ENCODE measurements at places on chromosomes 2 and 18.

DNA sequence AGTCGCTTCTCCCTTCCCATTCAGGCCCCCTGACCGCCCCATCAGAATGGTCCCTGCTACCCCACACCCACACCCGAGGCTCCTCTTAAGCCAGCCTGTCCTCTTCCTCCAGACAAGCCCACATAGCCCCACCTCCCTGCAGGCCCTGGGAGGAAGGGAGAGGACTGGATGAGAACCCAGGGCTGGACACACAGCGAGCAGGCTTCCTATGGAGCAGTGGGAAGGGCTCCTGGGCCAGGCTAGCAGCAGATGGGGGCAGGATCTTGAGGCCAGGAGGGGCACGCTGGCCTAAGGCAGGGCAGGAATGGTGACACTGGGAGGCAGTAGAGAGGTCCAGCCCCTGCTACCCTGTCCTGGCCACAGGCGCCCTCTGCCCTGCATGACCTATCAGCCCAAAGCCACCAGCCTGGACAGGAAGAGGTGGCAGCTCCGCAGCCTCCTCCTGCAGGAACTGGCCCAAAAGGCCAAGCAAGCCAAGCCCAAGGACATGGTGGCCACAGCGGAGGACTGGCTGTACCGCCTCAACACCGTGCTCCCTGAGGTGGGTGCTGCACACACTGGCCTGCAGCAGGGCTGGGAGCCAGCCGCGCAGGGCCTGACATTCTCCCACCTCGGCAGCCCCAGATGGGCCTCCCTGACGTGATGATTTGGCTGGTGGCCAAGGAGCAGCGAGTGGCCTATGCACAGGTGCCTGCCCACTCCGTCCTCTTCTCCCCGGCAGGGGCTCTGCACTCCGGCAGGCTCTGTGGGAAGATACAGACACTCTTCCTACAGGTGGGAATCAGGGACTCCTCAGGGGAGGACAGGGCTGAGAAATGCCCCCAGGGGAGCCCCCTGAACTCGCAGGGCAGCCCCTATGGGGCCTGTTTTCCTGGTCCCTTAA is 43.3 kb downstream of the FER1L5 start:
- no peak for DNase-seq

DNA sequence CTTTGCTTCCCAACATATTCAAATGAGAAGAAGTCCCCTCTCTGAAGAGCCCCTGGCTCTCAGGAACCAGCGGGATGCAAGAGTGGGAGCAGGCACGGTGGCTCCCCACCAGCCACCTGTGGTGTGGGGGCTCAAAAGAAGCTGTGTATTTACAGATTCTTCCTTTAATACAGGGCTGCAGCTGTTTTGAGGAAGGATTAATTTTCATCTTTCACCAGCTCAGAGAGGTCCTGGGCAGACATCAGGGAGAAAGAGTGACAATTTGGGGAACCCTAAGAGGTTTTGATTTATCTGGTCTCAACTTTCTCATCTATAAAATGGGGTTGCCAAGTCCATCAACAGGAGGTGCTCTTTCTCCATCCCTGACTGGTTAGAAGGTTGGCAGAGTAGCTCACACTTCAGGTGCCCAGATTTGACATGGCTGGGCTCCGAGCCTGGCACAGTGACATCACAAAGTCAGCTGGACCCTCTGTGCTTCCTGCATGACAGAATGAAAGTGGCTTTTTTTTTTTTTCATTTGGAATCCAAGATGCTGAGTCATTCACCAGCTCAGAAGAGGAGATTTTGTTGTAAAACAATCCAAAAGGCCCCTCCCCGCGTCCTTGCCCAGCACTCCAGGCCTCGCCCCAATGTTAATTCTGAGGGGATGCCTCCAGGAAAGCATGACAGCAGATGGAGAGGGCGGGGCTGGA is 15.5 kb upstream of the SIX2 start:
- DNase-seq = no peak

DNA sequence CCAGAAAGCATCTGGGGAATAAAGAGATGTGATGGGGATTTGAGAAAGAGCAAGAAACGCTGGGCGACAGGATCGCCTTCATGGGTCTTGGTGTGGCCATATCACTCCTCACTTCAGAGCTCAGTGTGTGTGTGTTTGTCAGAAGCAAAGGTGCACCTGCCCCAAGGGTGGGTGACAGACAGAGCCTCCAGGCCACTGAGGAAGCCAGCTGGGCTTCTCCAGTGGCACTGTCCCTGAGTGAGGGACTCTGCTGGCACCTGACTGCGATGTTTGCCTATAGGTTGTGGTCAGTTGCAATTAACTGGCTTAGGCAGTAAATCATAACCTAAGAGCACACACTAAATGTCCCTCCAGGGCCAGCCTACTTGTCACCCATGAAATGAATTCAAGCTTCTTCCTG is 23.5 kb upstream of the GNAL start:
- DNase-seq = no peak

DNA sequence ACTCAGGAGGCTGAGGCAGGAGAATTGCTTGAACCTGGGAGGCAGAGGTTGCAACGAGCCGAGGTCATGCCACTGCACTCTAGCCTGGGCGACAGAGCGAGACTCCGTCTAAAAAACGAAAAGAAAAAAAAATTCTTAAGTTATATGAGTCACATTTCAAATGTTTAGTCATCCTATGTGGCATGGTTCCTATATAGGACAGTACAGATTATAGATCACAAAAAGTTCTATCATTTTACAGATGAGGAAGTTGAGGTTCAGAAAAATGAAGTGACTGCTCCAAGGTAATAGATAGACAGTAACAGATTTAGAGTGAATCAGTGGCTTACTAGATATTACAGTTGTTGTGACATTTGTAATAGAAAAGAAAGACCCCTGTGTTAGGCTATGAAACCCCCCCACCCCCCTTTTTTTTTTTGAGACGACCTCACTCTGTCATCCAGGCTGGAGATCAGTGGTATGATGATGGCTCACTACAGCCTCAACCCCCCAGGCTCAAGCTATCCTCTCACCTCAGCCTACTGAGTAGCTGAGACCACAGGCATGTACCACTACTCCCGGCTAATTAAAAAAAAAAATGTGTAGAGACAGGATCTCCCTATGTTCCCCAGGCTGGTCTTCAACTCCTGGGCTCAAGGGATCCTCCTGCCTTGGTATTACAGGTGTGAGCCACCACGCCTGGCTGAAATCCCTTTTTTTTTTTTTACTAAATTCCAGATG is 22.7 kb downstream of the PTPN4 start:
- DNase-seq = no peak

- no peak for DNase-seq
Measured at GRCh38 chr2:64354857-64355680, 98.9 kb upstream of the LGALSL start.

- DNase-seq = no peak
Measured at GRCh38 chr2:86632672-86633071, 9.0 kb upstream of the RNF103 start.

DNA sequence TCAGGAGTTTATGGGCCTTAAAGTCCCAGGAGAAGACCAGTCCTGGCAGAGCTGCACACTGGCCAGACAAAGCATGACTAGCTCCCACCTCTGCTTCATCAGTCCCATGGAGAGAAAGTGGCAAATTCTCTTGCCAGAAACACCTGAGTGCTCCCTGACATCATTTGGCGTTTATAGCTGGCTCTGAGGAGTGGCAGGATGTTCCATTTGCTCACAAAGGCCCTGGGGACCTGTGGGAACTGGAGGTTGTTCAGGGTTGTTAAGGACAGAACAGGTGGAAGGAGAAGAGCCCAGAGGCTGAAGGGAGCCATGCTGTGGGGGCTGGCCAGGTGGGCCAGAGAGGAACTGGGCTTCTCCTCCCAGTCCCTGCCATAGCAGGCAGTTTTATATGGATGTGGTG is 56.1 kb downstream of the RPL37A start:
- no peak for DNase-seq

DNA sequence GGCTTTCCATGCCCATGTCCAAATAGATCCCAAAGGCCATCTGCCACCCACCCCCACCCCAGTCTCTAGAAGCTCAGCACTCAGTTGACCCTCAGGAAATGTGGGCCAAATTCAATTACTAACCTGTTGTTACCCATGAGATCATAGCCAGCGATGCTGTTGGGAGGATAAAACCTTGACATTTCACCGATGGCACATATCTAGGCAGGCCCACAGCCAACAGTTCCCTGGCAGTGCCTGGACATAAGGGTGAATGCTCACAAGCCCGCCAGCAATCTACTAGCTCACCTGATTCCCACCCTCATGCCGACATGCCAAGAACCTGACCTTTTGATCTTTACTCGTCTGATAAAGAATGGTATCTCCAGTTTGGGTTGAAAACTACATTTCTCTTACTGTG is 11.8 kb upstream of the ACOXL start:
- DNase-seq = no peak

DNA sequence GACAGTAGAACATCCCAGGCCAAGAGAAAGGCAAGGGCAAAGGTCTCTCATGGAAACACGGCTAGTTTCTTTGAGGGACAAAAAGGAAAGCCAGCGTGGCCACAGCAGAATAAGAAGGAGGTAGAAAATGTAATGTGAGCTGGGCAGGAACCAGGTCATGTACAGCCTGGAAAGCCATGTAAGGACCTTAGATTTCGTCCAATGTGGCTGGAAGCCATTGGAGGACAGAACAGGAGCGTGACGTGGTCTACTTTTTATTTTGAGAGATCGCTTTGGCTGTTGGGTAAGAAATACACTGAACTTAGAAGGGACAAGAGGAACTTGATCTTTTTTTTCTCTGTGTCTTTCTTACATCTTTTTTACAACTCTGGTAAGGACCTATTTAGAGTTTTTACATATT is 57.8 kb upstream of the ANKRD44 start:
- no peak for DNase-seq

- no peak for DNase-seq
Measured at GRCh38 chr18:27109451-27109850, 75.7 kb downstream of the CHST9 start.

DNA sequence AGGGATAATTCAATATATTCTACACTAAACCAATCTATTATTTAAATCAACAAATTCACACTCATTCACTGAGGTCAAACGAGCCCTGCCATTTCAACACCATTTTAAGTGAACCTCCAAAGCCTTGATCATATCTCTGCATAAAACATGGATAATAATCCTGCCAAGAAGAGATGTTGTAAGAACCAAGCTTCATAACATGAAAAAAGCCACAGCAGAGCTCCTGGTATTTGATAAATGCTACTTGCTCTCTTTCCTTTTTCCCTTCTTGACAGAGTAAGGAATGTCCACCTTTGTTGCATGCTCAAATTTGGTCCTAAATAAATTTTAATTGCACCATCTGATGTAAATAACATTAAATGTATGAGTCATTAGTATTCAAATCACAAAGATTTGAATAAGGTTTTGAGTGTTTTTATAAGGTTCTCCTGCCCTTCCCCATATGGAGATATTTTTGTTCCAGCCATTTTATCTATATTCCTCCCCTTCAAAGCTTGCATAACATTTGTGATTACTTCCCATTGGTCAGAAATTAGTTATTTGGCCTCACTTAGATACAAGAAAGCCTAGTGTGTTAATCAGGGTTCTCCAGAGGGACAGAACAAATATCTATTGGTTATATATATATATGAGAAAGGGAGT is 318.8 kb downstream of the RND3 start:
- DNase-seq = no peak

DNA sequence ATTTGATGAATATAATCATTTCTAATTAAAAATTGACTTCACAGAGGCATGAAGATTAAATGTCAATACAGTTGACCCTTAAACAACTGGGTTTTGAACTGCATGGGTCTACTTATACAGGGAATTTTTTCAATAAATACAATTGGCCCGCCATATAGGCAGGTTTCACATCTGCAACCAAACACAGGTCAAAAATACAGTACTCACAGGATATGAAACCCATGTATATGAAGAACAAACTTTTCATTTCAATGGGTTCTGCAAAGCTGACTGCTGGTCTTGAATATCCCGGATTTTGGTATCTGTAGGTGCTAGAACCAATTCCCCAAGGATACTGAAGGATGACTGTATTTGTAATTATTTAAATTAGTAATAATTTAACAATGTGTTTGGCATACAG is 555.6 kb downstream of the EPHA4 start:
- DNase-seq = no peak

GRCh38 chr2:109344270-109344805 is 215.3 kb downstream of the SH3RF3 start:
- no peak for DNase-seq

- no peak for DNase-seq
Measured at GRCh38 chr2:142750858-142751257, 126.6 kb upstream of the KYNU start.

DNA sequence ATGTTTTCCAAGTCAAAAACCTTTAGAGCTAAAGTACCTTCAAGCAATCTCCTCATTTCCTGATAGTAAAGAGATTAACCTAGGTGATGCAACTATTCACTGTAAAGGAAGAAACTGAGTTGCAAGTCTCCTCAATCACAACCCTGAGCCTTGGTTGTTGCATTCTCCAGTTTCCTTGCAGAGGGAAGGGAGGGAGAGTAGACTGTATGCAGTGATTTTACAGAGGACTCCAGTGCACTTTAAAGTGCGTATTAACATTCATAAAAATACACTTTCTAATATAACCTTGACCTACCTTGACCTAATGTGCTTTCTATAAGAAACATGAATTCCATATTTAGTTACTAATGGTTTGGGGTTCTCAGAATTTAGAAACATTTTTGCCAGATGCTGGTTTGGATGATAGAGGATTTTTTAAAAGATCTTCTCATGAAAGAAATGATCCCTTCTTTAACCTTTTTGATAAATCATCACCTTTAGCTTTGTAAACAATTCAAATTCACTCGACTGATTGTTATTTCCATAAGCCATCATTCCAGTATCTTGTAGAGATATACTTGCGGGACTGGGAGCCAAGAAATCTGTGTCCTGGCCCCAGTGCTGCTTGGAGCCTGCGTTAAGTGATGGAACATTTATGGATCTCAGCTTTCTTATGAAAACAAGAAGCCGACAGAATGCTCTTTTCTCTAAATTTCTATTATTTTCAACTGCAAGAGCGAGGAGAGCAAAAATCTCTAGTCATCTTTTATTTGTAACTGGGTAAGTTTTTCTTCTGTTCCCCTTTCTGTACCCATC is 228.3 kb downstream of the ZNF521 start:
- no peak for DNase-seq

GRCh38 chr2:98769784-98770183 is 38.9 kb upstream of the MGAT4A start:
- no peak for DNase-seq

GRCh38 chr2:211055438-211055837 is 499.0 kb downstream of the CPS1 start:
- DNase-seq = no peak

DNA sequence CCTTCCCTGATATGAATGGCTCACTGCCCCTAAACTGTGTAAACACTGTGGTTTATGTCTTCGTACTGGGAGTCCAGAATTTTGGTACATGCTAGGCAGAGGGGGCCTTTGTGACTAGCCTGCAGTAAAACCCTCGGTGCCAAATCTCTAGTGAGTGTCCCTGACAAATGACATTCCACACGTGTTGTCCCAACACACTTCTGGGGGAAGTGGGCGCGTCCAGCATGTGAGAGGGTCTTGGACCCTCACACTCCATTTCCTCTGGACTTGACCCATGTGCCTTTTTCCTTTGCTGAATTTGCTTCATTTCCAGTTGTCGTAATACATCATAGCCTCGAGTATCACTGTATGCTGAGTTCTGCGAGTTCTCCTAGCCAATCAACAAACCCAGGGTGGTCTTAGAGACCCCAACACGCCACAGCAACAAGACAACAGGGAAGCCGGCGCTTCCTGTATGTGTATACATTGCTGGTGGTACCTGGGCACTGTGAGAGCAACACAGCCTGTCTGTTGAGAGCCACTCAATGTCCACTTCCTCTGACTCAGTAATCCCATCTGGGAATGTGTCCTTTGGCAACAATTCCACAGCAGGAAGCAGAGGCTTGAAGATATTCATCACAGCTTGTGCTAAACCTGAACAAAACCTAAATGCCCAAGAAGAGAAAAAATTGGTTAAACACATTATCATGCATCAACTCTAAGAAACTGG is 26.9 kb upstream of the SLC66A3 start:
- DNase-seq = no peak

- no peak for DNase-seq
Measured at GRCh38 chr2:172085460-172086159, at the start of gene DLX1. TSS of gene DLX1 (plus strand) at chr2:172085507. CDS start at chr2:172085678, 171 bp downstream.
